Sigmoid colon (tissue), 7 donors: ENCODE measurements at places on chromosomes 12 and 14. TPM values are rescaled to one million over a fixed set of nuclear protein-coding genes. Genes with fewer than 3 reads are reported as not detected.
A peak's percentile ranks its signal among the peaks of the same experiment; 100 is the strongest.

DNA sequence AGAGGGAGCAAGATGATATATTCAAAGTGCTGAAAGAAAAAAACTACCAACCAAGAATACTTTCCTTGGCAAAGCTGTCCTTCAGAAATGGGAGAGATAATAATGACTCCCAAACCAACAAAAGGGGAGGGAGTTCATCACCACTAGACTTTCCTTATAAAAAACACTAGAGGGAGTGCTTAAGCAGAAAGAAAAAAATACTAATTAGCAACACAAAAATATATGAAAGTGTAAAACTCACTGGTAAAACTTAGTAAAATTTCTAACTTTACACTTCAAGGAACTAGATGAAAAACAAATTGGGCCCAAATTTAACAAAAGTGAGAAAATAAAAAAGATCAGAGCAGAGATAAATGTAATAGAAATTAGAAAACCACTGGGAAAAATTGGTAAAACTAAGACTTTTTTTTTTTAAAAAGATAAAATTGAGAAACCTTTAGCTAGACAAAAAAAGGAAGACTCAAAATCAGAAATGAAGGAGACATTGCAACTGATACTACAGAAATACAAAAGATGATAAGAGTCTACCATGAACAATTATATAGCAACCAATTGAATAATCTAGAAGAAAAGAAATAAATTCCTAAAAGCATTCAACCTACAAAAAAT is 60.4 kb upstream of the FAR2 start:
- H3K27me3 ChIP-seq: no peaks in the 10 kb centered on the region
- no peak overlapping the region for H3K27ac ChIP-seq
- H3K4me3 ChIP-seq: no peak overlapping the region
- no peak for DNase-seq
- H3K4me1 ChIP-seq: no peaks in the 10 kb centered on the region
- no peaks in the 10 kb centered on the region for H3K36me3 ChIP-seq

GRCh38 chr14:77903221-77903620 is 103.3 kb downstream of the ADCK1 start:
- no peak overlapping the region for H3K4me3 ChIP-seq
- DNase-seq: no peak
- H3K27me3 ChIP-seq: no peaks in the 10 kb centered on the region
- peaks cover 3% of the 10 kb centered on the region for H3K36me3 ChIP-seq

DNA sequence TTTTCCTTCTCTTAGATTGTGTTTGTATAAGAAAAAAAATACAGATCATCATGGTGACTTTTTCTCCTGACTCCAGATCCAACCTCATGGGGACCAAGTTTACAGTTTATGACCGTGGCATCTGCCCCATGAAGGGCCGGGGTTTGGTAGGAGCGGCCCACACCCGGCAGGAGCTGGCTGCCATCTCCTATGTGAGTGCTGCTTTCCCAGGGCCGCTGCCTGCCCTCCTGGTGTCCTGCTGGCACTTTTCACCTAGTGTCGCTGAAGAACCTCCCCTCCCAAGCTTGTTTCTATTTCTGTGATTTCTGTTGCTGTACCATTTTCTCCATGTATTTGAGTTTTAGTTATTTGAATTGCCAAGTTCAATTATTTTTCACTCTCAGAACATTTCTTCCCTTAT is 24.8 kb upstream of the TEAD4 start:
- no peaks in the 10 kb centered on the region for H3K27me3 ChIP-seq
- no peaks in the 10 kb centered on the region for H3K4me1 ChIP-seq
- H3K36me3 ChIP-seq: peaks cover 53% of the 10 kb centered on the region
- DNase-seq: peak; percentile 29
- H3K27ac ChIP-seq: no peak overlapping the region
- no peak overlapping the region for H3K4me3 ChIP-seq

- no peak for DNase-seq
- H3K27ac ChIP-seq: no peak overlapping the region
- no peaks in the 10 kb centered on the region for H3K36me3 ChIP-seq
- no peak overlapping the region for H3K4me3 ChIP-seq
Observed at GRCh38 chr12:26471560-26471959, 276.2 kb downstream of the SSPN start.

DNA sequence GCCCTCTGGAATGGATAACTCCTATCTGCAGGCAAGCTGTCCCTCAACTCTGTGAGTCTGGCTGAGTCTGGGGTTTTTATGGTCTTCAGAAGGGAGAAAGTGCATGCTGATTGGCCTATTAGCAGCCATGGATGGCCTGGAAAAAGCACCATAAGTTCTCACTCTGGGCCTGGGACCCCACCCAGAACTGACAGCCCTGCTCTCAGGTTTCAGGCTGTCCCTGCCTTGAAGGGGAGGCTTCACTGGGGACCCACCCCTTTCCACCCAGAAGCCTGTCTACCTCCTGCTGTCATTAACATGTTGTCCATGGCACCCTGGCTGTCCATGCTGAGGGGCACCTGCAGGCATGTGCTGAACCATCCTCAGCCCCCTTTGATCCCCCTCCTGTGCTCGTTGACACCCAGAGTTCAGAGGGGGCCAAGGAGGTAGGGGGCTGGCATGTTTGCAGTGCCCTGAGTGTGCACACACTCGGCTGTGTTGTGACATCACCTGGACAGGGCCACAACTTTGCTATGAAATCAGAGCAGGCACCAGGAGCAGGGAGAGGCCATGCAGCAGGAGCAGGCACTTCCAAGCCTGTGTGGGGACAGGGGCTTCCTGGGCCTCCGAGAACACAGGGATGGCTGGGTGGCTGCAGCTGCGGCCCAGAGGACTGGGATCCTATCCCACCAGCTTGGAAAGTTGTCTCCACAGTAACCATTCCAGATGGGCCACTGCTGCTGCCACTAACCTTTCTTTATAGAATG is 84.7 kb downstream of the ACSS3 start:
- no peaks in the 10 kb centered on the region for H3K4me1 ChIP-seq
- DNase-seq: no peak
- H3K36me3 ChIP-seq: no peaks in the 10 kb centered on the region
- H3K27me3 ChIP-seq: no peaks in the 10 kb centered on the region

GRCh38 chr14:48925184-48925583 is 661.0 kb downstream of the RPS29 start:
- DNase-seq: no peak
- H3K4me3 ChIP-seq: no peak overlapping the region

GRCh38 chr12:1666215-1666614 is 24.7 kb upstream of the ADIPOR2 start:
- DNase-seq: no peak
- H3K27me3 ChIP-seq: no peaks in the 10 kb centered on the region
- no peaks in the 10 kb centered on the region for H3K4me1 ChIP-seq
- H3K27ac ChIP-seq: peak overlapping the region; percentile 20
- no peaks in the 10 kb centered on the region for H3K36me3 ChIP-seq

- no peak overlapping the region for H3K4me3 ChIP-seq
- H3K27ac ChIP-seq: no peak overlapping the region
- no peaks in the 10 kb centered on the region for H3K4me1 ChIP-seq
- H3K36me3 ChIP-seq: no peaks in the 10 kb centered on the region
- no peaks in the 10 kb centered on the region for H3K27me3 ChIP-seq
Observed at GRCh38 chr14:101063121-101063520, 159.6 kb upstream of the RTL1 start.

DNA sequence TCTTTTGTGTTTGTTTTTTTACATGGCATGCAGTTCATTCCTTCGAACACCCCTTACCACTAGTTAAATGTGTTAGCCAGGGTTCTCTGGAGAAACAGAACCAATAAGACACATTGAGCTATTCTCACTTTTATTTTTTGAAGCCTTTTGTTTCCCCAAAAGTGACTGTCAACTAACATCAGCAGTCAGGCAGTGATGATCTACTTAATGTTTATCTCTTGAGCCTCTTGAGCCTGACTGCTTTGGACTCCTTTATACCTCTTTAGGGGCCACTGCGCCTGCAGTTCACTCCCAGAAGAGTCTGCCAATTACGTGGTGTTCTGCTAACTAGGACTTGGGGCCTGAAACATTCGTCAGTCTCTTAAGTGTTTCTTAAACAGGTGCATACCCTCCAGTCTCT is 163.7 kb upstream of the FLRT2 start:
- no peak for DNase-seq
- H3K36me3 ChIP-seq: no peaks in the 10 kb centered on the region
- H3K27me3 ChIP-seq: no peaks in the 10 kb centered on the region
- H3K4me3 ChIP-seq: no peak overlapping the region

DNA sequence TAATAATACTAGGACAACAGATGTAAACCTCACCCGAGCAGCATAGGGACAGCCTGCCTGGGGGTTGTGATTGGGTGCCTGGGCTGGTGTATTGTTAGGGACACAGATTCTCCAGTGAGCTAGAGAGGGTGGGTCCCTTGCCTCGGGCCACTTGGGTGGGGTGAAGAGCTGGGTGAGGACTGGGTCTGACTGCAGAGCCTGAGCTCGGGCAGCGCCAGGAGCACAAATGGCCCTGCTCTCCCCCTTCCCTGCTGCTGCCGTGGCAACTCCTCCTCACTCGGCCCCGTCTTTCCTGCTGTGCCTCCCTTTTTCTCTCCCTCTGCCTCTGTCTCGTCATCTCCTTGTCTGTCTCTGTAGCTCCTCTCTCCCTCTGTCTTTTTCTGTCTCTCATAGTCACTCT is 115.4 kb downstream of the GLT1D1 start:
- H3K27ac ChIP-seq: no peak overlapping the region
- peaks cover 39% of the 10 kb centered on the region for H3K27me3 ChIP-seq
- H3K4me1 ChIP-seq: no peaks in the 10 kb centered on the region
- DNase-seq: no peak
- H3K4me3 ChIP-seq: no peak overlapping the region

GRCh38 chr12:113130457-113131135 is 5.0 kb downstream of the RASAL1 start:
- no peak overlapping the region for H3K4me3 ChIP-seq
- no peak for DNase-seq
- H3K36me3 ChIP-seq: no peaks in the 10 kb centered on the region
- H3K4me1 ChIP-seq: no peaks in the 10 kb centered on the region
- no peak overlapping the region for H3K27ac ChIP-seq

GRCh38 chr14:101224356-101225156 is 321.0 kb upstream of the RTL1 start:
- no peaks in the 10 kb centered on the region for H3K4me1 ChIP-seq
- H3K4me3 ChIP-seq: no peak overlapping the region
- H3K27me3 ChIP-seq: no peaks in the 10 kb centered on the region
- no peaks in the 10 kb centered on the region for H3K36me3 ChIP-seq

DNA sequence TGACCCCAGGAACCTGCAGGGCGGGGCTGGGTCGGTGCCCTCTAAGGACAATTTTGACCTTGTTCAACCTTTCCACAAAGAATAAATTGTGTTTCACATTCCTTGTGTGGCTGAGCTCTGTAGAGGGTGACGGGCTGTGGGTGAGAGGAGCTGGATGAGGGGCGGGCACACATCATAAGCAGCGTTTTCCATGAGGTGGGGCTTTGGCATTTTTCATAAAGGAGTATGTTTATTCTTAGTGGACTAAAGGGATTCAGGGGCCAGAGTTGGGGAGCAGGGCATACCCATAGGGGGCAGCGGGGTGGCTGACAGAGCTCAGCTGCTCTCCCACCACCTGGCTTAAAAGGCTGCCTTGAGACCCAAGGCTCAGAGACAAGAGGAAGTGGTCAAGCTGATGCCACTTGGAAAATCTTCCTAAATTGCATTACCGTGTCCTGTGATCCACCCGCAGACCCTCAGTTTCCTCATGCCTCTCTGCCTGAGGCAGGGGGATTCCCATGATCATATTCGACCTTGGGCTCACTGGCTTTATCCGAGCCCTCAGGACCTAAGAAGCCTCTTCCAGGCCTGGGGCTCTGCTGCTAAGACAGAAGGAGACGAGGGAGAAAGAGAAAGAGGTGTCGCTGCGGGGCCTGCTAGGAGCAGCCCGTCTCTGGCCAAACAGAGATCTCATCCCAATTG is 11.4 kb downstream of the MMP14 start:
- H3K27ac ChIP-seq: peak overlapping the region; percentile 98
- H3K27me3 ChIP-seq: no peaks in the 10 kb centered on the region
- peak; percentile 73 for DNase-seq
- peaks cover 89% of the 10 kb centered on the region for H3K4me1 ChIP-seq
- H3K4me3 ChIP-seq: peak overlapping the region; percentile 11

DNA sequence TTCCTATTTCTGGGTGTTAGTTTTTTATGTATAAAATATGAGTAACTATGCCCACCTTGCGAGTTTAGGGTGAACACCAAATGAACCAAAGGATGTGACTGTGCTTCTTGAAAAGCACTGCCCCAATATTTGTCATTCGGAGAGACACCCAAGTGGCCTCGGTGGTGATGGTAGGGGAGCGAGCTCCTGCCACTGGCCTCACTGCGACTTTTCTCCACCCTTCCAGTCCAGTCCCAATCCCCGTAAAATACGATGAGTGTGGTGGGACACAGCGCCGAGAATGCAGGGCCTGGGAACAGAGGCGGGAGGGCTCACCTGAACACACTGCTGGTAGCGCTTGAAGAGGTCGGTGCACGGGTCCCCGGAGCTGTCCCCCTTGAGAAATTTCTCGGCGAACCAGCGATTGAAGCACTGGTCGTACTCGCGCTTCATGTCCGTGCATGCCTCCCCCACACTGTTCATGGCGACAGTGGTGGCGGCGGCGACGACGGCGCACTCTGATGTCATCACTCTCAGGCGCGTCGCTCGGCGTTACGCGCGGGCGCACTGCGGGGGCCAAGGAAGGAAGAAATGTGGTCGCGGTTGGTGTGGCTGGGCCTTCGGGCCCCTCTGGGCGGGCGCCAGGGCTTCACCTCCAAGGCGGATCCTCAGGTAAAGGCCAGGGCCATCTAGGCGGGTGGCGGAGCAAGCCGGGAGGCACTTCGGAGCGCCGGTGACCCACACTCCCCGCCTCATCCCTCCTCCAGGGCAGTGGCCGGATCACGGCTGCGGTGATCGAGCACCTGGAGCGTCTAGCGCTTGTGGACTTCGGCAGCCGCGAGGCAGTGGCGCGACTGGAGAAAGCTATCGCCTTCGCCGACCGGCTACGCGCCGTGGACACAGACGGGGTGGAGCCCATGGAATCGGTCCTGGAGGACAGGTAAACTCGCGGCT is at the start of the genes GATC and TRIAP1:
TSS of gene GATC (plus strand) at position 534 of the 933 bp plus-strand sequence. CDS start at position 571, 37 bp downstream.
TSS of gene TRIAP1 (minus strand) at position 474 of the 933 bp plus-strand sequence. CDS start at position 462, 12 bp downstream.
- DNase-seq: peak; percentile 87
- peaks cover 25% of the 10 kb centered on the region for H3K36me3 ChIP-seq
- peaks cover 27% of the 10 kb centered on the region for H3K4me1 ChIP-seq
- H3K27me3 ChIP-seq: no peaks in the 10 kb centered on the region
- peak within 1 kb of the TSS; percentile 84 for H3K27ac ChIP-seq

DNA sequence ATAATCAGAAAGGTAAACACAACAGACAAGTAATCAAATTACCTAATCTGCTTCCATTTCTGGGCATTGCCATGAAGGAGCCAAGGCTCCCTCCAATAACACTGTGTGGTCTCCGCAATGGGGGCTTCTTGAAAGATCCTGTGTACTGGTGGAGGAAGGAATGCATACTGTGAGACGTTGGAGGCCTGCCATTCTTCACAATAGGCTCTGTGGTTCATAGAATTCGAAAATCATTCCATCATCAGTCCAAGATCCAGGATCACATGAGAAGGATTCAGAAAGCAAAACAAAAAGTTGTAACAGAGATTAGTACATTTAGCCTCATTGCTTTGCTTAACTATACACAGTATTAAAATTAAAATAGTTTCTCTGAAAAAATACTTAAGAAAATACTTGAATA is 76.3 kb downstream of the CDK17 start:
- H3K4me3 ChIP-seq: no peak overlapping the region
- no peaks in the 10 kb centered on the region for H3K4me1 ChIP-seq
- peaks cover 22% of the 10 kb centered on the region for H3K36me3 ChIP-seq
- no peak for DNase-seq
- H3K27me3 ChIP-seq: no peaks in the 10 kb centered on the region

ATG2B gene
- 24.3 TPM for total RNA-seq

TPH2 gene
- total RNA-seq: 0.36 TPM

IL22 gene
- not detected for total RNA-seq

AMN gene
- not detected for total RNA-seq

ASIC1 gene
- total RNA-seq: 4.8 TPM

TSPAN11 gene
- 11.1 TPM for total RNA-seq

SLC4A8 gene
- 3.0 TPM for total RNA-seq

ANGEL1 gene
- total RNA-seq: 11.6 TPM
